ENCODE measurements at places on chromosomes 12 and 14.

- peaks cover 50% of the 10 kb centered on the region for H3K4me1 ChIP-seq
- H3K27me3 ChIP-seq = no peaks in the 10 kb centered on the region
- H3K36me3 ChIP-seq = peaks cover 13% of the 10 kb centered on the region
- peak overlapping the region; percentile 44 for H3K27ac ChIP-seq
- H3K4me3 ChIP-seq = peak overlapping the region; percentile 80
- DNase-seq = no peak
Observed at GRCh38 chr14:95156161-95157047, 925 bp downstream of the DICER1 start.

- peaks cover 8% of the 10 kb centered on the region for H3K4me1 ChIP-seq
- H3K4me3 ChIP-seq = no peak overlapping the region
- no peaks in the 10 kb centered on the region for H3K36me3 ChIP-seq
- no peak overlapping the region for H3K27ac ChIP-seq
- DNase-seq = no peak
- H3K27me3 ChIP-seq = no peaks in the 10 kb centered on the region
Observed at GRCh38 chr14:62081012-62081612, 318.9 kb downstream of the SNAPC1 start.

GRCh38 chr12:132171293-132171967 lies 27.2 kb downstream of the NOC4L start:
- H3K4me1 ChIP-seq = peaks cover 8% of the 10 kb centered on the region
- H3K27ac ChIP-seq = no peak overlapping the region
- no peak for DNase-seq

GRCh38 chr12:118359541-118359915 lies 13.2 kb downstream of the TAOK3 start:
- peak; percentile 10 for DNase-seq
- H3K27me3 ChIP-seq = no peaks in the 10 kb centered on the region
- H3K36me3 ChIP-seq = peaks cover 3% of the 10 kb centered on the region
- peaks cover 25% of the 10 kb centered on the region for H3K4me1 ChIP-seq
- H3K27ac ChIP-seq = peak overlapping the region; percentile 78

- no peaks in the 10 kb centered on the region for H3K36me3 ChIP-seq
- no peak overlapping the region for H3K27ac ChIP-seq
- H3K4me3 ChIP-seq = no peak overlapping the region
Observed at GRCh38 chr12:6888360-6888759, 15.3 kb upstream of the SPSB2 start.

DNA sequence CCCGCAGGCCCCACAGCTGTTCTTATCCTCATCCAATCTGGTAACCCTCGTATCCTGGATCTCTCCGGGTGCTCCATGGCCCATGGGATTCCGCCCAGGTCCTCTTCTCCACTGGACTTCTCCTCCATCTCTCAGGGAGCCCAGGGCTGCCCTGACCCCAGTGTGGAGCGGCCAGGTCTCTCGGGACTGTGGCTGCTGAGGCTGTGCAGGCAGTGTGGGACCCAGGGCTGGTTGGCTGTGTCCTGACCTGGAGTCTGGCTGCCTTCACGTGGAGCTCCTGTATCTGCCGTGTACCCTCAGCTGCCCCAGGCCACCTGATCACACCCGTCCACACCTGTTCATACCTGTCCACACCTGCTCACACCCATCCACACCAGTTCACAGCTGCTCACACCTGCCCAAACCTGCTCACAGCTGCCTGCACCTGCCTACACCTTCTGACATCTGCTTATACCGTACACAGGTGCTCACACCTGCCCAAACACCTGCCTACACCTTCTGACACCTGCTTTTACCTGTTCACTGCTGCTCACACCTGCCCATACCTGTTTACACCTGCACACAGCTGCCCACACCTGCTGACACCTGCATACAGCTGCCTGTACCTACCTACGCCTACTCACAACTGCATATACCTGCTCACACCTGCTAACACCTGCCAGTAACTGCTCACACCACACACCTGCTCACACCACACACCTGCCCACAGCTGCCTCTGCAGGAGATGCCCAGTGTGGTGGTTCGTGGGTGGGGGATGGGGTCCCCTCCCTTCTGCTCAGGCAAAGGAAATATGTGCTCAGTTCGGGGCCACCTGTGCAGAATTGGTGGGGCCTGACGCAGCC lies 92.2 kb downstream of the GALNT9 start:
- no peak for DNase-seq
- H3K36me3 ChIP-seq = no peaks in the 10 kb centered on the region
- H3K27ac ChIP-seq = no peak overlapping the region
- H3K4me3 ChIP-seq = no peak overlapping the region
- peaks cover 1% of the 10 kb centered on the region for H3K4me1 ChIP-seq

GRCh38 chr12:96501908-96502307 lies 12.5 kb downstream of the CFAP54 start:
- no peak for DNase-seq
- peak overlapping the region; percentile 50 for H3K4me3 ChIP-seq
- H3K4me1 ChIP-seq = peaks cover 30% of the 10 kb centered on the region
- H3K27ac ChIP-seq = peak overlapping the region; percentile 94
- H3K36me3 ChIP-seq = no peaks in the 10 kb centered on the region

DNA sequence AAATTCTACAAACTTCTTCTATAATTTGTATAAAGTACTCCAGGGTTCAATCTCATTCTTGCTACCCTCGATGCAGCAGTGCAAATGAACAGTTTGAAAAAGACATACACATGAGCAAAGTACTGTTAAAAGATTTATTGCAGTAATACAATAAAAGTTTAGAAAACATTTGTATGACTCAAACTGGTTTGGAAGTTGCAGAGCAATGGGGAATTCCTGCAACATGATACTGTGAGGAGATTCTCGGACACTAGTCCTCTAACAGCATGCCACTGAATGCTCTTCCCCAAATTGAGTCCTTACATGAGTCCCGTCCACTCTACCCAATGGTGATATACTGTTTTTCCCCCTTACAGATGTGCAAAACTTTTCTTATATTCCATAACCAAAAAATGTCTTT lies 45.4 kb downstream of the ATG14 start:
- no peak for DNase-seq
- H3K36me3 ChIP-seq = peaks cover 35% of the 10 kb centered on the region
- no peaks in the 10 kb centered on the region for H3K27me3 ChIP-seq
- H3K27ac ChIP-seq = no peak overlapping the region

DNA sequence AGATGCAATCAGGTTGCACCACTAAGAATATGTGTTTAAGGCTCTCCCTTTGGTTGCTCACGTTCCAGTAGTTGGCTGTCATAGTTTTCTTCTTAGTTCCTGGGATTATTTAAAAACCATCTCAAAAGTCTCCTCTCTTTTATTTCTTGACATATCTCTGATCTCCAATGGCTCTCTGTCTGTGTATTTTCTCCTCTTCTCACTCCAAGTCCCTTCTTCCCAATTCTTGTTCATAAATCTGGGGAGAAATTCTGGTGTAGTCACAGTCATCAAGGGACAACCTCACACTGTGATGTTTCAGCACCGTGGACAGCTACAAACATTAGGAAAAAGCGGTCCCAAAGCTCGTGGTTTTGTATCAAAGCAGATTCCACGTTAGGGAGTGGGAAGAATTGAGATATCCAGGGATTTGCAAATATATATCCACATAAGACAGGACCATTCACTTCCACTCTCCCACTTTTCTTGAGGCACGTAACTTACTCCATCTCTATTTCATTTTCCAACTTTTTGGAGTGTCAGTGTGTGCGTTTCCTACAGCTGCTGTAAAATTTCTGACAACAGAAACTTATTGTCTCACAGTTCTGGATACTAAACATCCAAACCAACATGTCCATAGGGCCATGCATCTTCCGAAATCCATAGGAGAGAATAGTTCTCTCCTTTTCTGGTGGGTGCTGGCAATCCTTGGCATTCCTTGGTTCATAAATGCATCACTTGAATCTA lies 80.6 kb upstream of the TMEM233 start:
- peaks cover 44% of the 10 kb centered on the region for H3K27me3 ChIP-seq
- no peaks in the 10 kb centered on the region for H3K4me1 ChIP-seq
- H3K36me3 ChIP-seq = no peaks in the 10 kb centered on the region
- H3K4me3 ChIP-seq = no peak overlapping the region
- H3K27ac ChIP-seq = no peak overlapping the region

GRCh38 chr12:6532927-6533652 lies 1.2 kb upstream of the GAPDH start:
- peak overlapping the region; percentile 98 for H3K4me3 ChIP-seq
- peaks cover 82% of the 10 kb centered on the region for H3K36me3 ChIP-seq
- H3K27ac ChIP-seq = peak overlapping the region; percentile 100
- peak; percentile 29 for DNase-seq
- no peaks in the 10 kb centered on the region for H3K27me3 ChIP-seq
- H3K4me1 ChIP-seq = peaks cover 42% of the 10 kb centered on the region

DNA sequence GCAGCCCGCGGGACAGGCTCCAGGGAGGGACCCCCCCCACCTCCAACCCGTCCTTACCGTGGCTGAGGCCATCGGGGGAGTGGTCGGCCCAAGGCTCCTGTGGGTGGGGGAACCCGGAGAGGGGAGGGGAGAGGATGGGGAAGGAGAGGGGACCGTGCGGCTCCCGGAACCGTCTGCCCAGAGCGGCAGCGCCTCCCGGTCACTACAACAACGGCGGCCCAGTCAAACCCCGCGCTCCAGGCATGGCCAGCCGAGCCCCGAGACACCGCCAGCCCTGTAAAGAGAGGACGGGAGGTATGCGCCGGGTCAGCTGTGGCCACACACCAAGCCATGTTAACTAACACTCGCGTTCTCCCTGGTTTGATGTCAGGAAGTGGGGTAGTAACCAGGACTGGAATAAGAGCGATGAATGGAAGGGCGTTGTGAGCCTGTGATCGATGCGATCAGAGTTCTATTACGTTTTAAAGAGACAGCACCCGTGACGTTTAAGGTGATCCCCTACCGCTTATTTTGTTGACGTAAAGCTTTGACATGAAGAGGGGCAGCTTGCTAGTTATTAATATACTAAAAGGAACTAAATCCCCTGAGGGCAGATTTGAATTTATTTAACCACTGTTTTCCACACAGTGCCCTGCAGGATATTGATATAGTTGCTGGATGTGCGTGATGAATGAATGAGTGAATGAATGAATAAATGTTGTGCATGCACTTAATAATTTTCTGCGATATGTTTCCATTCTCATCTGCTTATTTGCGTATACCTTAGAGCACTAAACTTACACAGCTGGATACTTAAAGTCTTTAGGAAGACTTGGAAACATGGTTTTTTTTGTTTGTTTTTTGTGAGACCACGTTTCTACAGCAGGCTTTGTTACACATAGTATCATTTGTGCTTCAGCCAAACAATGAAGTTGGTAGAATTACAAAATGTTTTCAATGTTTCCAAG lies at the start of gene POC1B:
POC1B (minus strand) TSS at position 224 of the 947 bp plus-strand sequence; CDS start at position 72, 152 bp downstream.
- H3K27me3 ChIP-seq = no peaks in the 10 kb centered on the region
- peak; percentile 60 for DNase-seq
- H3K27ac ChIP-seq = peak within 1 kb of the TSS; percentile 89
- H3K4me3 ChIP-seq = peak within 1 kb of the TSS; percentile 93

- H3K27ac ChIP-seq = no peak overlapping the region
- no peak for DNase-seq
- no peaks in the 10 kb centered on the region for H3K36me3 ChIP-seq
- no peaks in the 10 kb centered on the region for H3K4me1 ChIP-seq
- no peak overlapping the region for H3K4me3 ChIP-seq
Observed at GRCh38 chr12:75526655-75527511, 15.5 kb upstream of the KRR1 start.

DNA sequence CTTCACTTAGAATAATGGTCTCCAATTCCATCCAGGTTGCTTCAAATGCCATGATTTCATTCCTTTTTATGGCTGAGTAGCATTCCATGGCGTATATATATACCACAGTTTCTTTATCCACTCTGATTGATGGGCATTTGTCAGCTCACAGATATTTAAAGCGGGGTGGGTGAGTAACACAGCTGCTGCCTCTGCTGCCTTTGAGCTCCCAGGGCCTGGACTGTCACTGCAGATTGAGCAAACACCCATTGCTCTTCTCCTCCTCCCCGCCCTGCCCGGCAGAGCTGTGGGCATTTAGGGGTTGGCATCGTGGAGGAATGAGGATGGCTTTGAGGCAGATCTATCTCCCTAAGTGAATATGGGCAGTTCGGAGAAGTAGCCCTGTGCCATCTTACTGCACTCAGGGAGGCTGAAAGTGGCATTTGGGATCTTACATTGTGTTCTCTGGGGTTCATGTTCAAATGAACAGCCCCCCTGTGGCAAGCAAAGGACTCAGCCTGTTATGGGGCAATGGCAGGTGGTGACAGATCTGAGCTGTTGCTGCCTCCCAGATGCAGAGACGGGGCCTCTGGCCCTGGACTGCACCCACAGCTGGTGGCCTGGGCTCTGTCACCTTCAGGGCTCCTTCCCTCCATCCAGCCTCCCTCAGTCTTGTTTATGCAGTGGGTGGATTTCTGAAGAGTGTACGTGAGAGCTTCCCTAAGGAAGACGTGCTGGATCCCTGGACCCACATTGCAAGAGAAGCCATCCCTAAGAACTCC lies 4.9 kb downstream of the RFLNA start:
- no peak overlapping the region for H3K27ac ChIP-seq
- H3K27me3 ChIP-seq = peaks cover 57% of the 10 kb centered on the region
- H3K4me1 ChIP-seq = peaks cover 1% of the 10 kb centered on the region
- peaks cover 3% of the 10 kb centered on the region for H3K36me3 ChIP-seq
- no peak overlapping the region for H3K4me3 ChIP-seq

DNA sequence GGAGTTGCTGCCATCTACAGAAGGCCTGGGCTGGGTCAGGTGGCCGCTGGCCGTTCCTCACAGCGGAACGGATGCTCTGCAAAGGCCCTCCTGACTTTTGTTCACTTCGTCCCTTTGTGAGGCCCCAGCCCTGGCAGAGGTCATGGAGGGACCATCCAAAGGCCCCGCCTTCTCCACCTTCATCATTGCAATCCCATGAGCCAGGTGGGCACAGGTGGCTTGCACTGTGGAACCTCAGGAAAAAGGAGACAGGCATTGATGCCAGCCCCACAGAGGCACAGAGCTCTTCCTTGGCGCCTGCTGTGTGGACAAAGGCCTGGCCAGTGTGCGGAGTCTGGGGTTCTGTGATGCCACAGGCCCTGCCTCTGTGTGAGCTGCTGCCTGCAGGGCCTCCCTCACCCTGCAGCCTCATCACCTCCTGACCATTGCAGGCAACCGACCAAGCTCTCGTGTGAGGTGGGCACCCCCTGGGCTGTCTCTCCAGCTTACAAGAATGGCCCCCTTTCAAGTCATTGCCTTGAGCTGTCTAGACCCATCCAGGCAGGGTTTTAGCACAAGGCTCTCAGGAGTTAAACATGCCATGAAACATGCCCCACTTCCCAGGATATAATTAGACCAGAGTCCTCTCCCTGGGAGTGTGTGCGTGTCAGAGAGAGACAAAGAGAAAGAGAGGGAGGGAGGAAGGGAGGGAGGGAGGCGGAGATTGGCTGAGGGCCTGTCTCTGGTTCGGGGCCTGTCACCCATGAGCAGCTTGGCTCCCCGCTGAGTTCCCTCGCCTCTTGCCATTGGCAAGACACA lies 19.3 kb downstream of the NFKBIA start:
- DNase-seq = no peak
- H3K4me1 ChIP-seq = no peaks in the 10 kb centered on the region
- no peak overlapping the region for H3K27ac ChIP-seq
- no peak overlapping the region for H3K4me3 ChIP-seq

All from effector memory CD8-positive, alpha-beta T cell (primary cell).